ENCODE measurements at places on chromosomes 2 and 18. TPM values are rescaled to one million over a fixed set of nuclear protein-coding genes. Genes with fewer than 3 reads are reported as not detected.

- no peak for DNase-seq
These were observed 4.9 kb downstream of the KIF1A start for GRCh38 chr2:240814946-240815760.

GRCh38 chr2:210440206-210440605, 36.4 kb downstream of the LANCL1 start:
- DNase-seq = no peak

DNA sequence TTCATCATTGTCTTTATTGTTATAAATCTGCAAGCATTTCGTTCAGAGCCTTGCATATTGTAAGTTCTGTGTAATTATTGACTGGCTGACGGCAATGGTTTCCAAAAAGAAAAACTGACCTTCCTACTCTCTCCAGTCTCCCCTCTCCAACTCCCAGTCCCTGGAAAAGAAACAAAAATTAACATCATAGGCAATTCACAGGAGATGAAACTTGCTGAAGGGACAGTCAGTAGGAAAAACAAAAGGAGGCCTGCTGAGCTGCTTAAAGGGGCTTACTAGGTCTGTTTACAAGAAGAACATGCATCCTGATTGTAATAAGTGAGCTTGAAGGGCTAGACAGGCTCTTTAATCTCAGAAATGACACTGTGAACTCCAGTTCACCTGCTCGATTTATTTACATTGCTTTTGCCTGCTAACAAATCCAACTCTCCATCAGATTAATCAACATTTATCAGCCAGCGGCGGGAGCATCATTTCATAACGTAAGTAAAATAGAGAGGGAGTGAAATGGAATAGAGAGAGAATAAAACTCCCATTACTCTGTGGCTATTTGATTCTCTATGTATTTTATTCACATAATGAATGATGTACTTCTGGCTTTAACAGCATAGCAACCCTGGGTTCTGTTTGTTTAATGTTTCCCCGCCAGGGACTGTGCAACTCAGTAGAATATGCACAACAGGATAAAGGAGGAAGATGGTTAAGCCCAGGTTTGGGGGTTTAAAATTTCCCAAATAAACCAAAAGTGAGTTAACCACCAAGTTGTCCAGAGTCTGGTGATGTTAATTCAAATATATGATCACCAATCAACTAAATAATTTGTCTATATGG, 256.7 kb upstream of the SETBP1 start:
- DNase-seq = no peak

GRCh38 chr2:165924946-165925345, 28.6 kb downstream of the TTC21B start:
- DNase-seq = no peak

- DNase-seq = no peak
These were observed at the start of gene GAREM2 for GRCh38 chr2:26172871-26173775. Gene GAREM2, plus strand, starts transcription at chr2:26173088. Its CDS starts 133 bp downstream, at chr2:26173221.

DNA sequence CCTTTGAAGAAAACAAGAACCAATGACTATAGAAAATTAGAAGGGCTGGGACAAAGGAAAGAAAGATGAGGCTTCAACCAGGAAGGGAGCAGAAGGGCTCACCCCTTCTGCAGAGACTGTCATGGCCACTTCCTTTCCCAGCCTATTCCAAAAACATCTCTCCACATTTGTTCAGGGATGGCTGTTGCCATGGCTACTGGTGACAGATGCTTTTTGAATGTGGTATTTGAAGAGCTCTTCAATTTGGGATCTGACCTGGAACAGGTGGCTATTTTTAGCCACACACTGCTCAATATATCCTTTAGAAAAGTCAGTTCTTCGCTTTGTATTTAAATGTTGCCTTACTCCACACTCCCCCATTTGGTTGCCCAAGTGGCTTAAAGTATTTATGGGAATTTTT, 64.1 kb upstream of the LCLAT1 start:
- DNase-seq = no peak

DNA sequence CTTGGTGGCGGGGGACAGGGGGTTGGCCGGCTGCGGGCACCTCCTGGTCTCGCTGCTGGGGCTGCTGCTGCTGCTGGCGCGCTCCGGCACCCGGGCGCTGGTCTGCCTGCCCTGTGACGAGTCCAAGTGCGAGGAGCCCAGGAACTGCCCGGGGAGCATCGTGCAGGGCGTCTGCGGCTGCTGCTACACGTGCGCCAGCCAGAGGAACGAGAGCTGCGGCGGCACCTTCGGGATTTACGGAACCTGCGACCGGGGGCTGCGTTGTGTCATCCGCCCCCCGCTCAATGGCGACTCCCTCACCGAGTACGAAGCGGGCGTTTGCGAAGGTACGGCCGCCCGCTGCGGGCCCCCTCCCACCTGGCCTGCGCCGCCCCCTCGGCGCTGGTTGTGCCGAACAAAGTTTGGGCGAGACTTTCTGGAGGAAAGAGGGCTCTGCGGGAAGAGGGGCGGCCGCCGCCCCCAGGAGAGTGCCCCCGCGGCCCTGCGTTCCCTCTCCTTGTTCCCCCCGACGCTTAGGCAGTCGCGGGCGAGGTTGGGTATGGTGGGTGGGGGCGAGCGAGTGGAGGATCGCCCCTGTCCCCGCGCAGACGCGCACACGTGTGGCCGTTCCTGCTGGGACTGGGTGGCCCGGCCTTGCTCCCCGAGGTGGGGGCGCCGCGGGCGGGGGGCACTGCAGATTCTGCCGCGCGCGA, 866 bp downstream of the CRIM1 start:
- no peak for DNase-seq

DNA sequence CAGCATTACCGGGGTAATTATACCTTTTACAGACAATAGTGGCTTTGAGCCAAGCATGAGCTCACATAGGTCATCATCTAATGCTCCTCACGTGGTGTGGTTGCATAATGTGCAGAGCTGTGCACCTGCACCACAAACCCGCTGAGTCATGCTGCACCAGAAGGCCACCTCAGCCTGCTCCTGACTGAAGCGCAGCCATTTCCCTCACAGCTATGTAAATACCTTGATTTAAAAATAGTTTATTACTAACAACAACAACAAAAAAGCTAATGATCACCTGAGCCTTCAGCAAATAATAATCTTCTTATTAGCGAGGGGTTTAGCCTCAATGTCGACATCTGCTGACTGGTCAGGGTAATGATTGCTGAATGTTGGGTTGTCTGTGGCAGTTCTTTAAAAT, 238.8 kb downstream of the MBD5 start:
- peak; percentile 21 for DNase-seq

DNA sequence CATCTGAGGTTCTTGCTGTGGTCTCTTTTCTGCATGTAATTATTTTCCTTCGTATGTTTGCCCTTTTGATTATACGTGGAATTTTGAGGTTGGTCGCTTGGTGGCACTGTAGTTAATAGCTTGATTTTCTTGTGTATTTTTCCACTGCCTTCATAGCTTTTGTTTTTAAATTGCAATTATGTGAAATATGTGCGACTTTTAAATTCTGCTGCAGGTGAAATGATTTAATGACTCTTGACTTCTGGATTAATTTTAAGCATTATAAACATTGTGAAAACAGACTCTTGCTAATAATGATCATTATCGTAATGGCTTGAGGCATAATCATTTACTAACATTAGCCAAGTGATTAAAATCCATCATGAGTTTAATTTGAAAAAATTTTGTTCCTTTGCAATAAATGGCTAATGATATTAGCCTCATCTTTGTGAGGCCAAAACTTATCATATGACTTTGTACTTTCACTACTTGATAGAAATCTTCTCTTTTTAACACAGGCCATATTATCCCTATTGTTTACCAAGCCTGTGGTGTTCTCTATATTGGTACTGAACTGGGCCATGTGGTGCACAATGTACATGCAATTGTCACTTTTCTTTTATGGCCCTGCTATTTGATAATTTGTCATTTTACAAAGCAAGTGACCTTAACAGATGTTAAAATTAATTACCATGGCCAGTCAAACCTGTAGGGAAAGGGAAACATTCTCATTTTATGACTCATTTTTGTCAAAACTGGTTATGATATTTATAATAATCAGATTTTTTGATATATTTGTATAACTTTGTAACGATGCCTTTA, 62.8 kb upstream of the NEUROD1 start:
- DNase-seq = peak; percentile 15

DNA sequence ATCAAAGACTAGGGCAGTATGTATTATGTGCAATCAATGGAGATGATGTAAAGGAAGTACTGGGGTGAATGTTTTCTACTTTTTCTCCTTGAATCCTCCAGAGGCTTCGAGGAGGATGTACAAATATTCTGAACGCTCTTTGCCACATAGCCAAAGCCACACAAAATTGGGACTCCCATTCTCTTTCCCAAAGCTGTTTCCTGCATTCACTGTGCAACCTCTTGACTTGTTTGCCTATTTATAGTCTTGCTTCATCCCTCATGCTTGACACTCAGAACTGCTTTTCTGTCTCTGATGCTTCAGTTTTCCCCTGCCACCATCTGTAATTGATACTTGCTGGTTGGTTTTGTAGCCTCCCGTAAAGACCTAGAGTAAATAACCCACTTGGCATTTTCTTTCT, 208.2 kb upstream of the RBMS1 start:
- no peak for DNase-seq

DNA sequence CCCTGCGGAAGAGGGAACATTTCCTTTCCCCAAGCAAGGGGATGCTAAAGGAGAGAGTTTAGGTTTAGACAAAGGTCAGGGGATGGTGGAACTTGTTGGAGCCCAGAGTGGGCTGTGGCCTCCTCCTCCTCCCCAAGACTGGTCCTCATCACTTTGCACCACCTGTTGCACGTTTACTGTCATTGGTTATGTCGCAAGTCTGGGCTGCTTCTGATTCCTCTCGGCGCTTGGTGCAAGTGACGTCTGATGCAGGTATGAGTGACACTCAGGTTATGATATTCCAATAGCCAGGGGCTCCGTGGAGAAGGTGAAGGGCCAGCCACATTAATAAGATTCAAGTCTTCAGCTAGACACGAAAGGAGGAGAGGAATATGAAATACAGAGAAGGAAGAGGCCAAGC, 59.8 kb downstream of the TSN start:
- DNase-seq = no peak

- DNase-seq = no peak
These were observed 40.8 kb downstream of the DSEL start for GRCh38 chr18:67475673-67476072.

DNA sequence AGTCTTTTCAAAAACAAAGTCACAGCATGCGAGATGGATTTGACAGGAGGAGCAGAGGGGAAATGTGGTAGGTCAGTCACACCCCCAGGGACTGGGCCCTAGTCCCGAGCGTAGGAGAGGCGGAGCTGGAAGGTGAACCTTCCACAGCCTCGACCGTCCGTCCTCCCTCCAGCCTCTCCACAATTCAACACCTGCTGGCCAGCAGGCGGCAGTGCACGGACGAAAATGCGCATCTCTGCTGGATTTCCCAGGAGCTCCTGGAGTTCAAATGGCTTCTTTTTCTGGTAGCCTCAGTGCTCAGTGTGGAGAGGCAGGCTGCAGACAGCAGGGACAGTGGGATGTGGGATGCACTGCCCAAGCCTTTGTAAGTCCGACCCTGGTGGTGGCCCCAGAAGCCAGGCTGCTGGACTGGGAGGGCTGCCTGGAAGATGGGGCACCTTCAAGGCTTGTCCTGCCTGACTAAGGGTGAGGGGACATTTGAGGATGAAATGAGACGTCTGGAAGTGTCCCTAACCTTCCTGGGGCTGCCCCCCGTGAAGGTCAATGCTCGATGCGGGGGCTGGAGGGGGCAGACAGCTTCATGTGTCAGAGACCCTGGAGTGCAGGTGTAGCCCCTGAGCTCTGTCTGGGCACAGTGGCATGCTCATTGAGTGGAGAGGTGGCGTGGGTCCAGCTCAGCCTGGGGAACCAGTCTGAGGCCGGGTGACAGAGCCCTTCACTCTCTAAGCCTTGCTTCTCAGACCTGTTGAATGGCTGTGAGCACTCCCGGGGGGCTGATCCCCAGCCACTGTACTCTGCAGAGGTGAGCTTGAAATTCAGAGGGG, 189.5 kb downstream of the TFCP2L1 start:
- DNase-seq = peak; percentile 44

- DNase-seq = no peak
These were observed 54.9 kb downstream of the FHOD3 start for GRCh38 chr18:36352384-36352783.

Gene CHST9
- 0.03 TPM for polyA plus RNA-seq

Gene SEH1L
- polyA plus RNA-seq = 47.4 TPM

Gene SERPINB11
- not detected for polyA plus RNA-seq

Gene LIPG
- polyA plus RNA-seq = 200 TPM

Gene ADAM23
- 1.3 TPM for polyA plus RNA-seq
